Body of pancreas (tissue), 4 donors: ENCODE measurements at places on chromosomes 16 and 17. TPM values are rescaled to one million over a fixed set of nuclear protein-coding genes. Genes with fewer than 3 reads are reported as not detected.

NPIPB8 gene
- total RNA-seq: 0.52 TPM

MED31 gene
- total RNA-seq: 6.2 TPM

CDH3 gene
- 4.7 TPM for total RNA-seq

TMEM100 gene
- 2.9 TPM for total RNA-seq

KCNH4 gene
- not detected for total RNA-seq

RAB11FIP4 gene
- total RNA-seq: 38.7 TPM

HBA2 gene
- 6.0 TPM for total RNA-seq

CCDC78 gene
- not detected for total RNA-seq

AIPL1 gene
- not detected for total RNA-seq

BEAN1 gene
- total RNA-seq: not detected

PRRT2 gene
- total RNA-seq: not detected

ITGB3 gene
- 2.0 TPM for total RNA-seq

GRCh38 chr17:40075201-40075941 lies 12.6 kb downstream of the THRA start:
- no peaks in the 10 kb centered on the region for H3K27me3 ChIP-seq
- peak overlapping the region; percentile 98 for H3K27ac ChIP-seq
- peaks cover 70% of the 10 kb centered on the region for H3K4me1 ChIP-seq
- H3K36me3 ChIP-seq: no peaks in the 10 kb centered on the region
- peak; percentile 98 for DNase-seq

DNA sequence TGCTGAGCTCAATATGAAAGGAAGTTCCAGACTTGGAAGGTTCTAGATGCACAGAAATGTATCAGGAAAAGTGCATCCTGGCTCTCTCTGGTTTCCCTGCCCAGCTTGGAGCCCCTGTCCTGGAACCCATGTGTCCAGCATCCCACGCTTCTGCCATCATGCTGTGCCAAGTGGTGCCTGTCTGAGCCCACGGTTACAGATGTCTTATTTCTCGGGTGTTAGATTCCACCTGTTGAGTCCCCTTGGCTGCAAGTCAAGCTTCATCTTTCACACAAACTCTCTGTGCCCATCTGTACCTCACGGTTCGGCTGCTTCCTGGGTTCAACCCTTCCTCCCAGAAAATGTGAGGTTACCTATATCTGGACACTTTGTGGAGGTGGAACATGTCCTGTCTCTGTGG lies 22.5 kb downstream of the OR1D5 start:
- no peak overlapping the region for H3K27ac ChIP-seq
- no peaks in the 10 kb centered on the region for H3K4me1 ChIP-seq
- DNase-seq: no peak
- no peaks in the 10 kb centered on the region for H3K27me3 ChIP-seq
- no peaks in the 10 kb centered on the region for H3K36me3 ChIP-seq
- H3K4me3 ChIP-seq: no peak overlapping the region

- H3K4me1 ChIP-seq: no peaks in the 10 kb centered on the region
- no peaks in the 10 kb centered on the region for H3K36me3 ChIP-seq
- no peak overlapping the region for H3K27ac ChIP-seq
Measured at GRCh38 chr17:34692920-34693319, 113.5 kb downstream of the TMEM132E start.

DNA sequence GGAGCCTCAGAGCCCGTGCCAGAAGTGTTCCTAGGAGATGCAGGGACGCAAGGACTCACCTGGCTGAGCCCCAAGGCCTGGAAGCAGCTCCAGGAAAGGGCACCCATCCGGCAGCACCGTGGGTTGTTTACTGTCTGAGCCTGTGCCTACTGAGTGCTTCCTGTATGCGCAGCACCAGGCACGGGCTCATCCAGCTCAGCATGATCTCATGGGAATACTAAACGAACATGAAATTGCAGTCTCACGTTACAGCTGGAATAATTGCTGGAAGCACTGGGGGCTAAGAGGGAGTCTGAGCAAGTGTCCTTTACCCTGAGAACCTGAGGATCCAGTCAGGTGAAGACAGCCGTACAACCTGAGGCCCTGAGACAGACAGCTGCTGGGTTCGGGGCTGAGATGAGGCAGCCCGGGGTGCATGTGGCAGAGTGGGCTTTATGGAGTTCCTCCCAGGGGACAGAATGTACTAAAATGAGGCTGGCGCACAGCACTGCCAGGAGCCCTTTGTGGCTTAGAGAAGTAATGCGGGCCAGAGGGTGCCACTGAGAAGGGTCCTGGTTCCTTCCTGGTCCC lies 5.4 kb downstream of the CTRL start:
- H3K4me1 ChIP-seq: peaks cover 77% of the 10 kb centered on the region
- H3K27me3 ChIP-seq: no peaks in the 10 kb centered on the region

- no peak for DNase-seq
- H3K4me1 ChIP-seq: peaks cover 38% of the 10 kb centered on the region
- no peaks in the 10 kb centered on the region for H3K27me3 ChIP-seq
- H3K4me3 ChIP-seq: no peak overlapping the region
- H3K36me3 ChIP-seq: no peaks in the 10 kb centered on the region
Measured at GRCh38 chr16:73064212-73064993, 16.5 kb upstream of the ZFHX3 start.

DNA sequence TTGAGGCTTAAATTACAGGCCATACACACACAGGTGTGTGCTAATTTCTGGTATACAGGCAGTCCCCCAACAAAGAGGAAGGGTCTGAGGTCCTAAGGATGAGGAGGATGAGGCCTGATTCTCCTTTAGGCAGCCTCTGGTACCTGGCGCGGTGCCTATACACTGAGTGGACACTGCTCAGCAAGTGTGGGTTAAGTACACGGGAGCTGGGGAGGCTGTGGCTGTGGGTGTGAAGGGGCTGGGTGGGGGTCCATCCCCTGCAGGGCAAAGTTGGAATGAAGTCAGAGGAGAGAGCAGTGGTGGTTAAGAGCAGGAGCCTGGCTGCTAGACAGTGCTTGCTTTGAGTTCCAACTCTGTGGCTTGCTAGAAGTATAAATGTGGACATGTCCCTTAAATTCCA lies 10.9 kb downstream of the MRM1 start:
- H3K36me3 ChIP-seq: no peaks in the 10 kb centered on the region
- no peaks in the 10 kb centered on the region for H3K4me1 ChIP-seq
- H3K4me3 ChIP-seq: no peak overlapping the region
- no peaks in the 10 kb centered on the region for H3K27me3 ChIP-seq
- H3K27ac ChIP-seq: no peak overlapping the region

GRCh38 chr16:50469121-50469743 lies 79.0 kb upstream of the NKD1 start:
- no peaks in the 10 kb centered on the region for H3K27me3 ChIP-seq
- no peak for DNase-seq

- H3K27me3 ChIP-seq: no peaks in the 10 kb centered on the region
- no peak overlapping the region for H3K27ac ChIP-seq
- no peaks in the 10 kb centered on the region for H3K36me3 ChIP-seq
- no peak overlapping the region for H3K4me3 ChIP-seq
- DNase-seq: peak; percentile 22
Measured at GRCh38 chr16:15765880-15766279, 90.9 kb downstream of the MYH11 start.

GRCh38 chr17:79623786-79624717 lies 13.2 kb upstream of the RBFOX3 start:
- DNase-seq: peak; percentile 7
- no peak overlapping the region for H3K4me3 ChIP-seq
- no peaks in the 10 kb centered on the region for H3K27me3 ChIP-seq
- H3K36me3 ChIP-seq: no peaks in the 10 kb centered on the region
- no peaks in the 10 kb centered on the region for H3K4me1 ChIP-seq

- no peak overlapping the region for H3K27ac ChIP-seq
- H3K4me3 ChIP-seq: no peak overlapping the region
- H3K36me3 ChIP-seq: no peaks in the 10 kb centered on the region
- H3K4me1 ChIP-seq: no peaks in the 10 kb centered on the region
Measured at GRCh38 chr17:19456016-19456927, 45.2 kb downstream of the RNF112 start.

- no peak for DNase-seq
- peaks cover 6% of the 10 kb centered on the region for H3K36me3 ChIP-seq
Measured at GRCh38 chr16:1785846-1786170, 3.0 kb downstream of the NUBP2 start.

GRCh38 chr16:19240494-19240893 lies 45.0 kb upstream of the CLEC19A start:
- no peak for DNase-seq
- no peak overlapping the region for H3K4me3 ChIP-seq
- H3K4me1 ChIP-seq: peaks cover 3% of the 10 kb centered on the region
- H3K36me3 ChIP-seq: no peaks in the 10 kb centered on the region

- H3K4me1 ChIP-seq: no peaks in the 10 kb centered on the region
- no peaks in the 10 kb centered on the region for H3K27me3 ChIP-seq
- H3K36me3 ChIP-seq: no peaks in the 10 kb centered on the region
- no peak for DNase-seq
- no peak overlapping the region for H3K27ac ChIP-seq
Measured at GRCh38 chr16:78116946-78117345, 17.5 kb downstream of the WWOX start.

- no peaks in the 10 kb centered on the region for H3K27me3 ChIP-seq
- H3K27ac ChIP-seq: no peak overlapping the region
- H3K4me1 ChIP-seq: no peaks in the 10 kb centered on the region
- peaks cover 14% of the 10 kb centered on the region for H3K36me3 ChIP-seq
- H3K4me3 ChIP-seq: no peak overlapping the region
- no peak for DNase-seq
Measured at GRCh38 chr16:86541560-86541959, 13.5 kb downstream of the MTHFSD start.

DNA sequence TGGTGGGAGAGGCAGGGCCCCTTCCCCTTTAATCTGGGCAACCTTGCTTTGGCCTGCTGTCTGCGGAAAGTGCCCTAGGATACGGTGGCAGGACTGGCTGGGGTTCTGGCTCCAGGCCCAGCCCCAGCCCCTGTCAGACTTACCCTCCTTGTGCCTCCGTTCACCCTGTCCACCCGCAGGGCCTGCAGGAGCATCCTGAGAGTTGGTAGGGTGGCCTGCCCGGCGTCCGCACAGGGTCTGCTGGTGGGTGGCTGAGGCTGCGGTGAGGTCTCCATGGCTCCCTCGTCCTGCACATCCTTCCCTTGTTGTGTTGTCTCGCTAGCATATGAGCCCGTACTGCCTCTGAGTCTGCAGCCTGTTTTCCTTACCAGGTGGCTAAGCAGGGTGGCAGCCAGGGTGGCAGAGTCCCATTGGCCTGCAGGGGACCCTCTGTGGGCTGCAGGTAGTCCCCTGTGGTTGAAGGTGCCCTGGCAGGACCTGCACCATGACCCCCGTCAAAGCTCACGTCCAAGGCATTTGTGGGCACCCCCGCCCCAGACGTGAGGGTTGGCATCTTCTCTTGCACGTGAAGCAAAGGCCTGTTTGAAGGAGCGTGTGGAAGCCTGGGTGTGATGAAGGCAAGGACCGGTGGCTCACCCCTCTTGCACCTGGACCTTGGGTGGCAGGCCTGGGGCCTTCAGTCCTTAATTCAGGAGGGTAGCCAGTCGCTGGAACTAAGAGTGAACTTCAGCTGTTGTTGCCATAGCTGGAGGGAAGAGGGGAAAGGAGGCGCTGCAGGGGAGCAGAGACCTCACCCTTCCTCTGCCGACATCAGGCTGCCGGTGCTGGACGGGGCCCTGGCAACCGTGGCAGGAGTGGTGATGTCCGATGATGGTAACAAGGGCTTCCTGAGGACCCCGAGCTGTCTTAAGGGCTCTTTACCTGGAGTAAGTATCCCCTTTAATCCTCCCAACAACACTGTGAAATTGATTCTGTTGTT lies 293.7 kb downstream of the SEC14L1 start:
- no peak overlapping the region for H3K27ac ChIP-seq
- no peaks in the 10 kb centered on the region for H3K27me3 ChIP-seq
- no peak overlapping the region for H3K4me3 ChIP-seq
- DNase-seq: no peak
- no peaks in the 10 kb centered on the region for H3K36me3 ChIP-seq

GRCh38 chr17:55723488-55723848 lies 804 bp upstream of the TMEM100 start:
- H3K4me1 ChIP-seq: no peaks in the 10 kb centered on the region
- no peak overlapping the region for H3K4me3 ChIP-seq
- no peaks in the 10 kb centered on the region for H3K36me3 ChIP-seq
- H3K27ac ChIP-seq: no peak overlapping the region
- H3K27me3 ChIP-seq: no peaks in the 10 kb centered on the region

- H3K27me3 ChIP-seq: no peaks in the 10 kb centered on the region
- no peak overlapping the region for H3K27ac ChIP-seq
- no peak for DNase-seq
- no peak overlapping the region for H3K4me3 ChIP-seq
- peaks cover 21% of the 10 kb centered on the region for H3K4me1 ChIP-seq
Measured at GRCh38 chr16:14473488-14473887, 156.6 kb downstream of the PARN start.

DNA sequence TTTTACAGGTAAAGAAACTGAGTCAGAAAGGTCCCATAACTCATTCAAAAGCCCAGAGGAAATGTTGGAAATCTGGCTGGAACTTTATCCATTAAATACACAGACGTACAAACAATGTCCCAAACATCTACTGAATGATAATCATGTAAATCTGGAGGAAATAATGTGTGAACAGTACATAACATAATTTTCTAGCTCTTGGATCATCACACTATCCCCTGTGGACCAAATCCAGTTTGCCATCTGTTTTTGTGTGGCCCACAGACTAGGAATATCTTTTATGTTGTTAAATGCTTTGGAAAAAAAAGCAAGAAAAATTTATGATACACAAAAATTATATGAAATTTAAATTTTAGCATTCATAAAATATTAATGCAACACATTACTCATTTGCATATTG lies 389.9 kb upstream of the SOX9 start:
- no peaks in the 10 kb centered on the region for H3K4me1 ChIP-seq
- H3K27ac ChIP-seq: no peak overlapping the region
- no peaks in the 10 kb centered on the region for H3K36me3 ChIP-seq
- no peak for DNase-seq
- no peak overlapping the region for H3K4me3 ChIP-seq
- H3K27me3 ChIP-seq: no peaks in the 10 kb centered on the region

DNA sequence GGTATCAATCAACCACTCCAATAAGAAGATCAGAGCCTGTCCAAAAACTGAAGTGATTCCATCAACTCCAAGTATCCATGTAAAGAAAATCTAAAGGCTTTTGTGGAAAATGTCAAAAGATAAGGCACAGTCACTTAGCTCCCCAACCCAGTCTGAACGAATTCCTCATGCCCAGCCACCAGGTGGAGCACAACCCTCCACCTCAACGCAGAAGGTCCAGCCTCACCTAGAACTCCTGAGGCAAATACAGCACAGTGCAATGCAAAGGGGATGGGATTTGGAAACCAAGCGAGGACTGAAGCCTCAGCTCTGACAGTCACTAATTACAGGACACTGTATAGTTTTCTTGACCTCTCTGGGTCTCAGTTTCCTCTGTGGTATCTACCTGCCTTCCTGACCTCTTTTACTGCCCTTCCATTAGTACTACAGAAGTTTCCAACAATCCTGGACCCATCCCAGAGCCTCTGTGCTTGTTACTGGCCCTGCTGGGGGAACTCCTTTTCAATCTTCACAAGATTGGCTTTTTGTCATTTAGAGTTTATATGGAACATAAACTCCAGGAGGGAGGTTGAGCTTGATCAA lies 2.0 kb downstream of the NCBP3 start:
- H3K36me3 ChIP-seq: peaks cover 7% of the 10 kb centered on the region
- no peak overlapping the region for H3K27ac ChIP-seq
- peak; percentile 62 for DNase-seq
- no peaks in the 10 kb centered on the region for H3K27me3 ChIP-seq
- H3K4me1 ChIP-seq: peaks cover 27% of the 10 kb centered on the region

- DNase-seq: no peak
- no peaks in the 10 kb centered on the region for H3K4me1 ChIP-seq
- no peak within 1 kb of the TSS for H3K27ac ChIP-seq
- H3K4me3 ChIP-seq: no peak within 1 kb of the TSS
Measured at GRCh38 chr17:64448665-64449512, at the start of gene MILR1. MILR1 (plus strand) TSS chr17:64449115; CDS start chr17:64449169, 54 bp downstream.
